ENCODE measurements at places on chromosomes 2 and 18. TPM values are rescaled to one million over a fixed set of nuclear protein-coding genes. Genes with fewer than 3 reads are reported as not detected.

DNA sequence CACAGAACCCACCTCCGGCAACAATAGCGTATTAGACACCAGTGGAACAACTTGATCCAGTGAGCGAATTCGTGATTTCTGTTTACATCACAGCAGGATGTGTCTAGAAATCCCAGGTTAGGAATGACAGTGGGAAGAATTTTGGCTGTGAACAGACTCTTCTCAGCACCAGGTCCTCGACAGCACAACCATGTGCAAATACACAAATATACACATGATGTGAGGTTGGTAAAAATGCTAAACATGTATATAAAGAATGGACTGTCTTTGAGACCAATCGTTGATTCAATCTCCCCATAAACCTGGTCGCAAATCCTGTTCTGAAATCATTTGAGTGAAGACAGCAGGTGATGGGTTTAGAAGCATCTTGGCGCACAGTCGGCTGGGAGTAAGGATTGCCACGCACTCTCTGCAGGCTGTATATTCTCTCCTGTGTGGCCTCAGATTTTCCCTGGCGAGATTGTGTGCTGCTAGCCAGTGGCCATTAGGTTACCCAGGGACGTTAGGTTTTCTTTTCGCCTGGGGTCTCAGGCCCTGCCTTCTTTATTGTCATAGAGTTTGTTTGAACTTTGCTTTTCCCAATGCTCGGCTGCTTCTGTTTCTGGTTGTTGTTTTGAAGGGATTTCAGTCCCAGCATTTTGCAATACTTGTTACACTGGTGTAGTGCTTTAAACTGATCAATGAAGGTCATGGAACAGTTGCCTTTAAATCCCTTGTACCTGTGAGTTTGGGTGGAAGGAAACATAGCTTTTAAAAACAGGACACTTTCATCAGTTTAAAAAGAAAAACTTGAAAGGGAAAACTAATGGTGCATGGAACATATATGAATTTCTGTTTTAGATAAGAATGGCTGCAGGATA lies 147.3 kb downstream of the ALPK2 start:
- H3K27ac ChIP-seq = no peak overlapping the region
- no peaks in the 10 kb centered on the region for H3K4me1 ChIP-seq
- H3K36me3 ChIP-seq = no peaks in the 10 kb centered on the region
- no peak for DNase-seq
- H3K4me3 ChIP-seq = no peak overlapping the region
- no peaks in the 10 kb centered on the region for H3K27me3 ChIP-seq

DNA sequence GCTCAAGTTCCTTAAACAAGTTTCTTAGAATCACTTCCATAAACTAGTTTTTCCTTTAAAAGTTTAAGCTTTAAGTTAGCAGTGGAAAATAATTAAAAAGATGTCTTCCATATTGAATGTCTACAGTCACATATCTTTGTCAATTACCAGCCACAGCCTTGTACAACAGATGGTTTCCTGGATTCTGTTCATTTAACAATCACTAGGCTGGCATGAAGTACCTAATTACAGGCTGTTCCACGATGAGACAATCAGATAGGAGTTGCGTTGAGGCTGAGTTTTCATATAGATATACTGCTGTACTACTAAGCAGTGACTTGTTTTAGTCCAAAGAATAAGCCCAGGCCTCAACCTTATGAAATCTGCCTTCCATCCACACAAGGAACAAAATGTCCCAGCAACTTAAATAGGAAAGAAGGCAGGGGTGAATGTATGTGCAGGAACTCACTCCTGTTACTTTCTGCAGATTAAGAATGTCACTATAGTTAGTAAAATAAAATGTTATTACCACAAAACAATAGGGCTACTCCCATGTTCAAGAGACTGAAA lies 131.0 kb downstream of the ZAP70 start:
- H3K27ac ChIP-seq = no peak overlapping the region
- peaks cover 11% of the 10 kb centered on the region for H3K36me3 ChIP-seq
- H3K27me3 ChIP-seq = no peaks in the 10 kb centered on the region
- H3K4me1 ChIP-seq = no peaks in the 10 kb centered on the region
- DNase-seq = no peak
- H3K4me3 ChIP-seq = no peak overlapping the region

B3GNT7 gene
- 10.1 TPM for total RNA-seq

DNA sequence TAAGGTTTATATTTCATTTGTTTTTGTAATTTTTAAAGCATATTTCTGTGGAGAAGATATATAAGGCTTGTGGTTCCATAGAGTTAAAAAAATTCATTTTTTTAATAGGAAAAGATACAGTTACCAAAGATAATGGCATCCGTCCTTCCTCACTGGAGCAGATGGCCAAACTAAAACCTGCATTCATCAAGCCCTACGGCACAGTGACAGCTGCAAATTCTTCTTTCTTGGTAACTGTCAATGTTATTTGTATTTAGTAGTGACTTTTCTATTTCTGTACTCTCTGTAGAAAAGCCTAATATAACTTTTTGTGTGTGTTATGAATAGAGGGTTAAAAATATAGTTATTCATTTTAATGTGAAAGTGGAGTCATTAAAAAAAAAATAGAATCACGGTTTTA lies 35.1 kb downstream of the HADHB start:
- H3K4me1 ChIP-seq = no peaks in the 10 kb centered on the region
- H3K27ac ChIP-seq = no peak overlapping the region
- H3K4me3 ChIP-seq = no peak overlapping the region
- no peaks in the 10 kb centered on the region for H3K27me3 ChIP-seq
- DNase-seq = no peak

DNA sequence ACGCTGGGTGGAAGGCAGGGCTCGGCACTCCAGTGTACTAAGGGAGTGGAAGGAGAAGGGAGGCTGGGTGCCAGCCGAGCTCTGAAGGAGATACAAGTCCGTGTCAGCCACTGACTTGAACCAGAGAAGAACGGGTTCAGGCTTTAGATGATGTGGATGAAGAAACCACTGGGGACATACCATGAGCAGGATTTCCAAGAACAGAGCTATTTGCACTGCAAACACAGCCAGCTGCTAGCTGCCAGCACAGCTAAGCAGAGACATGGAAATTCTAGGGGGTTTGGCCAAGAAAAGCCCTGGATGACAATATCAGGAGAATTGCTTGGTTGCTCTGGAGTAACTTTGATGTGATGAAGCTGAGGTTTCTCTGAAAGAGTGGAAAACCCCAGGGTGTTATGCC lies 5.2 kb downstream of the CD207 start:
- H3K27me3 ChIP-seq = peaks cover 2% of the 10 kb centered on the region
- no peak overlapping the region for H3K4me3 ChIP-seq
- H3K4me1 ChIP-seq = no peaks in the 10 kb centered on the region
- no peak for DNase-seq

DNA sequence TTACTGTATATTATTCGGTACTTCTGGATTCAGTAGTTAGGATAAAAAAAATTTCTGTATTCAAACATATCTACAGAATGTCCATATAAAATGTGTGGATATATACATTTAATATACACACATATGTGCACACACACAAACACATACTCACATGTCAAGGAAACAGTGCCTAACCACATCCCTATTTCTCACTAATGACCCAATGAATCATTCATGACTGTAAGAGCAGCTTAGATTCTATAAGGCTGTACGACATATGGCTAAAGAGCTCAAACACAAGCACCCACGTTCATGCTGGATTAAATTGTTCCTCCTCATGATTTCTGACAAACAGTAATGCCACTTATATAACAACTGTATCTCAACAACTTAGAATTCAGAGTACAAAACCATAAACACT lies 457.3 kb downstream of the ADCYAP1 start:
- H3K4me1 ChIP-seq = no peaks in the 10 kb centered on the region
- no peaks in the 10 kb centered on the region for H3K36me3 ChIP-seq
- no peak overlapping the region for H3K4me3 ChIP-seq
- no peaks in the 10 kb centered on the region for H3K27me3 ChIP-seq

CDKL4 gene
- total RNA-seq = not detected

DNA sequence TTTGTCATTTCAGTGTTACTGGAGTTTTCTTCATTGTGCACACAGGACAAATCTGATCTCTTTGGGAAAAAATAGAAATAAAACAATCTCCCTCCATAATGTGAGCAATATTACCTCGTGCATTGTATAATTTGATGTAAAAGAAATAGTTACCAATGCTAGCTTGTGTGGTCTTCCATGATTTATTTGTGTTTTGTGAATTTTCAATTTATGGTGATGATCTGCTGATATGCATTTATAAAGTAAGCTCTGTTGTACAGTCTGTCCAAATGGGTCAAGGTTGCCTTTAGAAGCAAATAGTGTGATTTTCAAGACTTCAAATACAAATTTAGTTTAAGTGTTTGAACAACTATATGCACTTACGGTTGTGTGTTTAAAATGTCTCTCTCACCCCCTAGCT lies 50.9 kb downstream of the STAT1 start:
- H3K27ac ChIP-seq = no peak overlapping the region
- no peaks in the 10 kb centered on the region for H3K27me3 ChIP-seq
- no peak for DNase-seq
- peaks cover 34% of the 10 kb centered on the region for H3K36me3 ChIP-seq
- H3K4me1 ChIP-seq = no peaks in the 10 kb centered on the region

Measured in GM12878 (cell line).